Activated CD8-positive, alpha-beta T cell treated with anti-CD3 and anti-CD28 coated beads, Interleukin-2, amount 10 ng/mL, durations not matched to agents 7 days and 5 days (primary cell): ENCODE measurements at places on chromosomes 5 and 9.

GRCh38 chr5:75614176-75614575 lies 2.9 kb downstream of the ANKDD1B start:
- DNase-seq: no peak

DNA sequence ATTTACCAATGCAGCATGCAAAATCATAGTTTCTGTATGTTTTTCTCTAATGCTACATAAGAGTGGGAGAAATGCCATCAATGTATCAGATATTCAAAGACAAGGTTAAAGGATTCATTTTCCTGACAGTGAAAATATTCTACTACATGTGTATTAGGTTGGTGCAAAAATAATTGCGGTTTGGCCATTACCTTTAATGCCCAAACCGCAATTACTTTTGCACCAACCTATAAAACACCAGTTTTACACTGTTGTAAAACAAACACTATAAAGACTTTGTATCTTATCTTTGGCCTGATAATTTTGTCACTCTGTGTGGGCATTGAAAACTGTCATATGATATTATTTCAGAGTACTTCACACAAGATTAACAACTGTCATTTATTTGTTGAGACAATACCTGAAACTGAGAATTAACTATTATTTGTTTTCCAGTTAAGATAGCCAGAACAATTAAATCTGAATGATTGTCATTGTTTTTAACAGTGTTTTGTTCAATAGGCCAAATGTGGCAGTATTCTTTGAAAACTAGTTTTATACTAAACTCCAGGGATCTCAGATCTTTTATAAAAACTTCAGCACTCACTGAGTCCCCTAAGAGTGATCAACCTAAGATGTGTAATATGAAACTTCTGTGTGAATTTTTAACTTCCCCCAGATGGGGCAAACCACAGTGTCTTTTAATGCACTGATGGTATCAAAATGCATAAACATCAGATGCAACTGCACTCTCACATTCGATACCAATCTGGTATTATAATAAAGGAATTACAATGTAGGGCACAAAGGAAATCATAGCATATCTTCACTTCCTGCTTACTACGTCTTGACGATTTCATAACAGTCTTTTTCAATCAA lies 53.8 kb upstream of the FBN2 start:
- no peak for DNase-seq

DNA sequence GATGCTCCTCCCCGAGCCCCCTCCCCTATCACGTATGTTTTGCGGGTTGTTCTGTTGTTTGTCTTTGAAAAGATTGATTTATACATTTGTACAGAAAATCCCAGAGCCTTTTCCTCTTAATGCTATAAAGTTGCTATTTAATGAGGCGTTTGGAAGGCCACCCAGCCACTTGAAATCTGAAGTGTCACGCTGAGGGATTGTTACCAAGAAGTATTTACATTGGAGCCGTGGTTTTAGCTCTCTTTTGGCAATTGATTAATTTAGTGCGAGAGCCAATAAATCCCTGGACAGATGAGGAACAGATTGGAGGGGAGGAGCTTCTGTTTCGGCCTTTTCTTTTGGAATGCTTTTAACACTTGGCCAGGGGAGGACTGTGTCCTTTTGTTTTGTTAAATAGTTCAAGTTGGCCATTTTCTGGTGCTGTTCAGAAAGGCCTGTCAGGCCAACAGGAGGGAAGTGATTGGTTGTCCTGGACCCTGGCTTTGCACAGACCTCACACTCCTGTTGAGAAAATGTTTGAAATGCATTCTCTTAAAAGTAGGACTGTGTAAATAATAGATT lies 250.2 kb downstream of the PDZD2 start:
- no peak for DNase-seq

DNA sequence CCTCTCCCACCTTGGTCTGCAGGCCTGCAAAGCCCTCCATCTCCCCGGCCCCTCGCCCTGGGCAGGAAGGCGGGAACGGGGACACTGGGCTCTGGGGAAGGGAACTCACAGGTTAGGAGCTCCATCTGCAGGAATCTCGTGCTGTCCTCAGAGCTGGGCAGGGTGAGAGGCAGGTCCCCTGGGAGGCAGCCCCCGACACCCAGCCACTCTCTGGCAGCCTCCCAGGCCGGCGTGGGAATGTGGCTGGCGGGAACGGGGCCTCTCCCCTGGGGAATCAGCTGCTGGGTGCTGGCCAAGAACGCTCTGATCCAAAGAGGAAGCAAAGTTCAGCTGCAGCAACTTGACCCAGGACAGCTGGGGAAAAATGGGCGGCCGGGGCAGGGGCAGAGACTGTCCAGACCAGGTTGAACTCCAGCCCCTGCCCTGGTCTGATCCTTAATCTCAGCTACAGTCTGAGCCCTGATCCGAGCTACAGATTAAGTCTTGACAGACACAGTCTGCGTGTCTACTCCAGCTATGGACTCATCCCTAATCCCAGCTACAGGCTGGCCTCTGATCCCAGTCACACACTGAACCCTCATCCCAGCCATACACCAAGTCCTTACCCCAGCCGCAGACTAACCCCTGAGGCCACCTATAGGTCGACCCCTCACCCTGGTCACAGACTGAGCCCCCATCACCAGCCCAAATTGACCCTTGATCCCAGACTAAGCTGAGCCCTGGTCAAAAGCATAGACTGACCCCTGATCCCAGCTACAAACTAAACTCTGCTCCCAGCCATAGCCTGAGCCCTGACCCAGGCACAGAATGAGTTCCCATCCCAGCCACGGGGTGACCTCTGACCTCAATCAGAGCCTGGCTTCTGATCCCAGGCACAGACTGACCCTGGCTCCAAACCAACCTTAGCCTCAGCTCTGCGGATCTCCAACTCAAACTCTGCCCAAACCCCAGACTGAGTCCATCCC lies 37.3 kb upstream of the EGFL7 start:
- no peak for DNase-seq

DNA sequence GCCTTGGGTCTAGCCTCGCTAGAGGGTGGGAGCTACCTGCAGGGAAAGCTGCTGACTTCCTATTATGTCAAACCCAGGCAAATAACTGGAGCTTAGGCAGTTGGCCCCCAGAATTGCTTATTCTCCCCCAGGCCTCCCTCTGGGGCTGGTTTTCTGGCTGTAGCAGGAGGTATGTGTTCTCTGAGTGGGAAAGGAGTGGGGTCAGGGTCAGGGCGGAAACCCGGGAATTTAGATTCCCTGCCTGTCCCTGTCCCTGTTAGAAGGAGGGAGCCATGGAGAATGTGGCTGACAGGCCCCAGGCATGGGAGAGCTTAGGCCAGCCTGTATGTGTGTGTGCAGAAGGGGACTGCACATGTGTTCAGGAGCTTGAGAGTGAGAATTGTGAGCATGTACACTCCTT lies 13.6 kb upstream of the CXXC5 start:
- DNase-seq: no peak

- no peak for DNase-seq
These were observed 11.4 kb downstream of the LAMC3 start for GRCh38 chr9:131020388-131020787.

DNA sequence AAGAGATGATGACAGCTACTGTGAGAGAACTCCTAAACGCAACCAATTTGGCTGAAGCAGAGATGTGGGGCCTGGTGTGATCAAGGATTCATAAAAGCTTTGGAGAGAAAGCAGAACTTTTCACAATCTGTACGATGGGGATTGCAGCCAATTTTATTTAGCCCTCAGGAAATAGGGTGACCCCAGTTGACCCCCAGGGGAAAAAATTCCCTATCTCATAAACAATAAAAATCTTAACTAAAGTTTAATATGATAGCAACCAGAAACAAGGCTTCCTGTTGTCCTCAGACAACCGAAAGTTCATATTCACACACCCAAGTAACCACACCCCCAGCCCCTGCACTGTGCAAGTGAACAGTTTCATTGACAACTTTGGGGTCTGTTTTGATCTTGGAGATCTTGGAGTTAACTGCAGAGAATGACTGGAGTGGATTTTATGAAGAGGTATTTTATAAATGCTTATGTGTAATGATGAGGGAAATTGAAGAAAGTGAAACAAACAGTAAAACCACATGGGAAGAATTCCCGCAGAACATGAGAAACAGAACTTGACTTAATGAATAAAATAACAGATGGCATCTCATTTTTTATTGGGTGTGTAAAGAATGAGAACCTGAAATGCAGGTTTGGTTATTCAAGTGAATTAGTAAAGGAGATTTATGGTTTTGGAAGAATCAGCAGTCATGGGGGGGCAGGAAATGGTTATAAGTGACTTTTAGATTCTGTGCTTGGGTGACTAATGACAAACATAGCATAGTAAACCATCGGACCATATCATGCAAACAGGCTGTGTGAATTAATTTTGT lies 94.5 kb downstream of the PDE4D start:
- DNase-seq: peak; percentile 26

DNA sequence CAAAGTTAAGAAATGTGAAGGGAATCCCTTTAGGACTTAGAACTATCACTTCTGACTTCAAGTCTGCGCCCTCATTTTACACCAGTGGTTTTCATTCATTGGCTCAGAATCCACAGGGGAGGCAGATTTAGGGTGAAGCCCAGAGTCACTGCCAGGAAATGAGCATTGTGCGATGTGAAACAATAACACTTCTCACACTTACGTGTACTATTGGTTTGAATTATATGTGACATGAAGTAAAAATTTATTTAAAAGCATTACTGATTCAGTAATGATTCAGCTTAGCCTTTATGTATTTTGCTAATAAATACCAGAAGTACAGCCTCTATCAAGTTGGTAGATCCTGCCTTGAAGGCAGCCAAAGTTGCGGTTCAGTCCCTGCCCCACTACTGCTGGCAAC lies 98.6 kb downstream of the PAM start:
- DNase-seq: no peak

DNA sequence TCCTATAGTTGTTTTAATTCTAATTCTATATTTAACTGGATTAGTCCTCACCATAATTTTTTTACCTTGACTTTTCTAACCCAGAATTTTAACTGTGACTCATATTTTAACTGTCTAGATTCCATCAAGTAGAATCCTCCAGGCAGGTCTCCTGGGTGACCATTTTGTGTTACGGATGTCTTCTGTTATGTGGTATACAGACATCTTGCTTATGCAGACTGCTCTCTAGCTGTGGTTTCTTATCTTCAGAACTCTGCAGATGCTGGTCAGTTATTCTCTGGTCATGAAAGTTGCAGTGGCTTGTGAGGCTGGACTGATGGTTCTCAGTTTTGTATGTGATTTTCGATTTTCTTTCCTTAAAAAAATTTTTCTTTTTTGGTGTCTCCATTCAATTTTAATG lies 139.4 kb downstream of the ATG10 start:
- DNase-seq: no peak

DNA sequence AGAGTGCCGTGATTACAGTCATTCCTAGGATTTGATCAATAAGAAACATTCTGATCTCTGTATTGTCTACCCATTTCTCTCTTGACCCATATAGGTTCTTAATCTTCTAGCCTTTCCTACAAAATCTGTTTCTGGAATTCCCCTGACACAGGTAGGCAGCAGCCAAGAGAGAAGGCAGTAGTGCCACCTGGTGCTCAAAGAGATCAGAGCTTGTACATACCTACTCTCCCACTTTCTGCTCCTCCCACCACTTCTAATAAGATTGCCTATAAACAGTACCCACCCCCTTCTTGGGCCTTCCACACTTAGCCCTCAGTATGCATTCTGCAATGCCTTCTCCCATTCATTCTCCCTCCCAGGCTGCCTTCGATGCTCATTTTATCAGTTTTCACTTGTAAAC lies 117.4 kb upstream of the RORB start:
- DNase-seq: peak; percentile 43

- DNase-seq: no peak
These were observed 7.9 kb downstream of the MTRR start for GRCh38 chr5:7876867-7877266.

DNA sequence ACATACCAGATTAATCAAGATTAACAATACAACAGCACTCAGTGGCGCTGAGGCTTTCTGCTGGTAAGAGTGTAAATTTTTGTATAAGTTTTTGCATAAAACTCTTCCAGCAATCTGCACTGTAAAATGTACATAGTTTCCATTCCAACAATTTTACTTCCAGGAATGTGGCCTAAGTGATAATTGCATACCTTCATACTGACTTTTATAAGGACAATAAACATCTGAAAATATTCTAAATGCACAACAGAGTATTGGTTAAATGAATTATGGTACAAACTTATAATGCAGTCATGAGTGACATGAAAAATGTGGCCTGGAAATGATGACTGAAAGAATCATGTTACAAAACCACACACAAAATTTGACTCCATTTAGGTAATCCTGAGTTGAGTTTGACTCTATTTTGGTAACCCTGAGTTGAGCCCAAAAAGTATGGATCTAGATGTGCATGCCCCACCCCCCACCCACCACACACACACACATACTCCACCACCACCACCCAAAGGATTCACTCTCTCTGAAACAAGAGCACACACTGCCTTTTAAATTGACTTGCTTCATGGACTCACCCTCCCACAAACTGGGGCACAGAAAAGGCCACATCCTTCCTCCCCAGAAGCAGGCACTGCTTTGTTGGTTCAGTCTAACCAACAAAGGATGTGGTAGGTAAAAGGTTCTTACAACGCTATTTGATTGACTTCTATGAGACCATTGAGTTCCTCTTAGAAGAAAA lies 137.6 kb downstream of the SUSD1 start:
- peak; percentile 92 for DNase-seq

DNA sequence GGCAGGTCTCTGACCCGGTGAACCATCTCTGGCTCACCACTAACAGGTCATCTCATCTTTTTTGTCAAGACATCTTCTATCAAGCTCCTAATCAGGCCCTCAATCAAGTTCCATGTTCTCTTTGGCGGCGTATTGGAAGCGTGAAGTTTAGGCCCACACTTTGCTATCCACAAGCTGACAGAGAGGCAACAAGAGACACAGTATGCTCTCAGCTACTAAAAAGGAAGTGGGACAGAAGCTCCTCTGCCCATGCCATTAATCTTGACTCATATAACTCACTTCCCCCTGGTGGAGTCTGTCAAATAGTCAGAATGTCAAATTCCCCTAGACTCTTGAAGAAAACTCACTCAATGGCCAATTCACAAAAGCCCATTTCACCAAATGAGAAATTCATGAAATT lies 77.6 kb upstream of the TMC1 start:
- peak; percentile 29 for DNase-seq

- no peak for DNase-seq
These were observed 141.5 kb downstream of the RMI1 start for GRCh38 chr9:84121991-84122523.

GRCh38 chr5:132867046-132867451 lies 607 bp downstream of the UQCRQ start:
- DNase-seq: no peak

- no peak for DNase-seq
These were observed 41.5 kb downstream of the SH3PXD2B start for GRCh38 chr5:172412724-172413286.

GRCh38 chr5:96226941-96227552 lies 206.0 kb downstream of the PCSK1 start:
- DNase-seq: no peak

DNA sequence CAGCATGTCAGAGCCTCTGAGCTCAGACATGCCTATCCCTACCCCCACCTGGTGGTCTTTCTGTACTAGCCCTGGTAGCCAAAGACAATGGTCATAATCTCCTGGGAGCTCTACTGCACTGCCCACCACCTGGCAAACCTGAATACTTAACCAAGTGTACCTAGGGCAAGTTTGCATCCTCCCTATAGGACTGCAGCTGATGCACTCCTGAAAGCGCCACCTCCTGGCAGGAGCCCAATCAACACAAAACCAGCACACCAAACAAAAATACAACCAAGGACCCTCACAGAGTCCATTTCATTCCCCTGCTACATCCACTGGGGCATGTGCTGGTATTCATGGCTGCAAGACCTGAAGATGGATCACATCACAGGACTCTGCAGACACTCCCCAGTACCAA lies 14.8 kb upstream of the FAM174A start:
- DNase-seq: no peak
